Fibroblast of skin of back (primary cell): ENCODE measurements at places on chromosomes 5 and 9.

- peak; percentile 41 for DNase-seq
Measured at GRCh38 chr5:128539038-128539429, 989 bp upstream of the FBN2 start.

DNA sequence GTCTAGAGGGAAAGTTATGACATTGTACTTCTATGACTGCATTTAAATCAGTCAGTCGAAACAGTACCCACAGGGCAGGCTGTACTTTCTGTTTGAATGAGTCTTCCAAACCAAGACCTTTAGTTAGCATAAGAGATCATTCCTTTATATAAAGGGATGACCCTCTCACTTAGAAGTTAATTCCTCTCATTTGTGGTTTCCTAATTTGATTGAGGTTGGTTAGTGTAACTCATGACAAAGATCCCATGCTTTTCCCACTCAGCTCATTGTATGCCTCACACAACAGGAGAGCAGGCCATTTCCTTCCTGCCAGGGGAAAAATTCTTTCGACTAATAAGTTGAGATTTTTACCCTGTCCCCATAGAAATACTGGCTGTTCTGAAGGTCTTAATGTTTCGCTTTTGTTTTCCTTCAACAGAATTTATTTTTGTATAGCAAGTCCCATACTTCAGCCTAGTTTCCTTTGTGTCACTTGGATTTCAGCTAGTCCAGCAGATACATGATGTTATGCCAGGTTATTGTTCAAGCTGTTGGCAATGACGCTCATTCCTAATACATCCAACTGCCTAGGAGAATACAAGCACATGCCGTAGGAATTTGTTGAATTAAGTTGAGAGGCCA is 500.7 kb downstream of the SPATA31D1 start:
- peak; percentile 7 for DNase-seq

- peak; percentile 24 for DNase-seq
Measured at GRCh38 chr9:136975644-136976043, 1.7 kb upstream of the PTGDS start.

- peak; percentile 52 for DNase-seq
Measured at GRCh38 chr5:139774980-139775661, 20.5 kb upstream of the PSD2 start.

- DNase-seq: peak; percentile 33
Measured at GRCh38 chr5:137822158-137822764, 45.4 kb upstream of the MYOT start.

DNA sequence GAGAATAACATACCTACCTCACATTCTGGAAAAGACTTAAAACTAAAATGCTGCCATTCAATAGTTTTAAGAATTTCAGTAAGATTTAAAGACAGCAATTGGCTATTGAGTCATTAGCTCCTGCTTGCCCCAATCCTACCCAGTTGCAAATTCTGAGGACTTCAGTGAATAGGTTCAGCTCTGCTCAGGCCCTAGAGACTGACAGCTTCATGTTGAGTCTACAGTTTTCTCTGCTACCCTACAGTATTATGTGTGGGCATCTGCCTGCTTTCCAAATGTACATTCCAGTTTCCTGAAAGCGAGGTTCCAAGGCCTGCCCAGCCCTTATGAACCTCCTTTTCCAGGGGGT is 61.5 kb downstream of the ARSB start:
- no peak for DNase-seq

- DNase-seq: peak; percentile 86
Measured at GRCh38 chr9:130936285-130937117, 2.5 kb downstream of the FIBCD1 start.

- peak; percentile 1 for DNase-seq
Measured at GRCh38 chr5:16304846-16305245, 125.3 kb upstream of the MARCHF11 start.

- DNase-seq: peak; percentile 81
Measured at GRCh38 chr9:18493451-18493993, 19.6 kb downstream of the ADAMTSL1 start.

GRCh38 chr5:111649516-111649915 is 107.5 kb downstream of the NREP start:
- peak; percentile 17 for DNase-seq
